Uterine smooth muscle cell (primary cell): ENCODE measurements at places on chromosomes 2 and 18. TPM values are rescaled to one million over a fixed set of nuclear protein-coding genes. Genes with fewer than 3 reads are reported as not detected.

The CLEC4F gene
- not detected in 2 replicates for total RNA-seq

The AKAIN1 gene
- total RNA-seq, result not detected in 2 replicates

The SGPP2 gene
- total RNA-seq, result not detected in 2 replicates

The SLC38A11 gene
- total RNA-seq, result 0.22 and 1.5 TPM in 2 replicates

The DLX1 gene
- total RNA-seq, result 0.11 TPM in 1 of 2 replicates, not detected in the other

The GCG gene
- not detected in 2 replicates for total RNA-seq

The SNED1 gene
- 4.5 and 7.5 TPM in 2 replicates for total RNA-seq

The RNU2-63P gene
- 23.4 TPM in 1 of 2 replicates, not detected in the other for total RNA-seq

The CTIF gene
- 14.6 and 35.5 TPM in 2 replicates for total RNA-seq

The ITM2C gene
- 81.6 and 106 TPM in 2 replicates for total RNA-seq

The RAPH1 gene
- 15.5 and 23.2 TPM in 2 replicates for total RNA-seq

The PREPL gene
- 41.3 and 64.0 TPM in 2 replicates for total RNA-seq

The FHOD3 gene
- 16.3 and 19.7 TPM in 2 replicates for total RNA-seq

The CPLX4 gene
- total RNA-seq, result not detected in 2 replicates

The STARD7 gene
- total RNA-seq, result 119 and 160 TPM in 2 replicates

The FZD7 gene
- total RNA-seq, result 29.1 and 33.4 TPM in 2 replicates

The SATB2 gene
- total RNA-seq, result 4.9 and 6.6 TPM in 2 replicates

The AOX1 gene
- total RNA-seq, result 56.2 and 86.3 TPM in 2 replicates

The FAM228A gene
- total RNA-seq, result under 0.01 and 0.11 TPM in 2 replicates

The NPAS2 gene
- 7.2 and 14.4 TPM in 2 replicates for total RNA-seq

The ALPG gene
- total RNA-seq, result not detected in 2 replicates

The CD302 gene
- total RNA-seq, result 4.1 and 7.1 TPM in 2 replicates

The CROCC2 gene
- total RNA-seq, result under 0.01 TPM in 1 of 2 replicates, not detected in the other

The HMSD gene
- 0.25 and 0.89 TPM in 2 replicates for total RNA-seq

The INHBB gene
- not detected in 2 replicates for total RNA-seq

The FSHR gene
- total RNA-seq, result not detected in 2 replicates

The CCDC68 gene
- 1.8 and 1.9 TPM in 2 replicates for total RNA-seq

The IL1RL1 gene
- total RNA-seq, result 0.12 and 0.77 TPM in 2 replicates

The FBXO41 gene
- total RNA-seq, result 2.1 and 3.4 TPM in 2 replicates

The DCTN1 gene
- 196 and 294 TPM in 2 replicates for total RNA-seq

The ABCG8 gene
- not detected in 2 replicates for total RNA-seq

The CLHC1 gene
- 7.3 and 11.5 TPM in 2 replicates for total RNA-seq
